GM23338 (cell line): ENCODE measurements at places on chromosomes 5 and 9.

DNA sequence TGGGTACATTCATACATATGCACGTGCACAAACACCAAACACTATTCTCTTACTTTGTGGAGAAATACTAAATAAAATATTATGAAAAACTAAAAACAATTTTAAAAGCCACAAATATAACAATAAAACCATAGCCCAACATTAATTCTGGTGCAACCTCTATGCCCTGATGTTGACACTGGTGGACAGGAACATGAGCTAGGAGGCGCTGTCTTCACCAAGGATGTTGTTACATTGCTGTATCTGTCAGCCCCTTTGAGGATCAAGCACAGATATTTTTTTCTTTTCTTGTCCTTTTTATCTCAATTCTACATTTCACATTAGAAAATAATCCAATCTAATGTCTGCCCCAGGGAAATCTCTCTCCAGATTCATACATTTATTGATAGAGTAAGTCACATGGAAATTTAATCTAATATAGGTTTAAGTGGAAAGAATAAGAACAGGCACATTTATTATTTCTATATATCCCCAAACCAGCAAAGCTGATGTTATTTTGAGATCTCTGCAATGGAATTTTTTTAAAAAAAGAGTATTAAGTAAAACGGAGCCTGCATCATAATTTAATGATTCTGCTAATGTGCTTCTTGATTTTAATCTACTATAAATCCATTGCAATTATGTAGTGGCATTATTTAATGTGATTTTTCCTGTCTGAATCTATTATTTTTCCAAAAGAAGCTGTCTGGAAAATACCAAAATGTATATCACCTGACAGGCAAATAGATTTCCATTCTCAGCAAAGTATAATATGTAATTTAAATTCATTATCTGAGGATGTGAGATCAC lies 716.5 kb downstream of the MTRR start:
- peak; percentile 48 for DNase-seq

GRCh38 chr9:129344641-129345495 lies 166.8 kb upstream of the IER5L start:
- no peak for DNase-seq

DNA sequence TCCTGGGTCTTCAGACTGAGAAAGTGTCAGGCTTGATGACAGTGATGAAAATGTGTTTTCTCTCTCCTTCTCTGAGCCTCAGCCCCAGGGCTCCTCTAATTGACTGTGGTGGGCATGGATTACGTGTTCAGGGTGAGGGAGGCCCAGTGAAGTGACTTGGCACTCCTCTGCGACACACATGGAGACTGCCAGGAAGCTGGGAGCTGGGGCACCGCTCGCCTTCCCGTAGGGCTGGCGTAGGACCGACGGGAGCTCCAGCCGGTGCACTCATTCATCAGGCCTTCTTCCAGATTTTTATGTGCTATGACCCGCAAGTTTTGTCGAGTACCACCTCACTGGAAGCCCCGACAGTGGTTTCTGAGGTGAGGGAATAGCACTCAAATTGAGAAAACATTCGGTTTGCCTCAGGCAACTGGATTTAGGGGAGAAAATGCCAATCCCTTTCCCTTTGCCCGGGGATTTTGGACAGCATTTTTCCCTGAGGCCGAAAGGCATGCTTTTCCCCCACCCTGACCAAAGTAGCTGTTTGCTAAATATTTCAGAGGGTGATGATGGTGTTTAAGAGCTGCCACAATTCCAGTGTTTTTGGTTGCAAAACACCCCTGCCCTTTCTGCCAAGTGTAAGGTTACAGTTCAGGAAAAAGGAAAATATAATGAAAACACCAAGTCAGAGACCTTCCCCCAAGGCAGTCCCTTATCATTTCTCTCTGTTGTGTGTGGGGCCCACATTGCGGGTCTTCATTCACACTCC lies 83.7 kb downstream of the PCSK5 start:
- DNase-seq: no peak

DNA sequence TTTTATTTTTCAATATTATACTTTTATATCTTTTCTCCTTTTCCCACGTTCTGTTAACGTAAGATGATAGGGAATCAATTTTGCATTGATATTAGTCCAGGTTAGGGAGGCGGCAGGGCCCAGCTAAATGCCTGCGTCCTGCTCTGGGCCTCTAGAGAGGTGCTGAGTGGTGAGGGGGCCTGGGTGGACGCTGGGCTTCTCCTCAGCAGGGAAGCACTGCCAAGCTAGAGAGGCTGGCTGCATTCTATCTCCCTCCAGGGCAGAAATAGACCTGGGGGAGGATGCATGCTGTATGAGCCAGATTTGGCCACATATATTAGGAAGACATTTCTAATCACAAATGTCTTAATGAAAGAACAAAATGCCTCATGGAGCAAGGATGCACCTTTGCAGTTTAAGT lies 43.6 kb upstream of the NKX2-5 start:
- DNase-seq: no peak

DNA sequence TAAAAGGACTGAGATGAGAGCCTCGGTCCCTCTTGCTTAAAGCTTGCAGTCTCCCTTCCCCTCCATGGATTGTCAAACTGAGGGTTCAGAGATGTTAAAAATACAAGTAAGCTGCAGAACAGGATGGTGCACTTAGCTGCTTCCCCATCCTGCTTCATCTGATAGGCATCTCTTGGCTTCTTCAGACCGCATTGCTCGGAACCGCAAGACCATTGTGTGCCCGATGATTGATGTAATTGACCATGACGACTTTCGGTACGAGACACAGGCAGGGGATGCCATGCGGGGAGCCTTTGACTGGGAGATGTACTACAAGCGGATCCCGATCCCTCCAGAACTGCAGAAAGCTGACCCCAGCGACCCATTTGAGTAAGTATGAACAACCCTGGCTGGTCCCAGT lies 65.5 kb upstream of the SAP30L start:
- DNase-seq: no peak

GRCh38 chr5:643351-643801 lies 31.2 kb downstream of the CEP72 start:
- no peak for DNase-seq

- peak; percentile 88 for DNase-seq
Measured at GRCh38 chr5:69334793-69335268, 2.2 kb upstream of the CCDC125 start.

DNA sequence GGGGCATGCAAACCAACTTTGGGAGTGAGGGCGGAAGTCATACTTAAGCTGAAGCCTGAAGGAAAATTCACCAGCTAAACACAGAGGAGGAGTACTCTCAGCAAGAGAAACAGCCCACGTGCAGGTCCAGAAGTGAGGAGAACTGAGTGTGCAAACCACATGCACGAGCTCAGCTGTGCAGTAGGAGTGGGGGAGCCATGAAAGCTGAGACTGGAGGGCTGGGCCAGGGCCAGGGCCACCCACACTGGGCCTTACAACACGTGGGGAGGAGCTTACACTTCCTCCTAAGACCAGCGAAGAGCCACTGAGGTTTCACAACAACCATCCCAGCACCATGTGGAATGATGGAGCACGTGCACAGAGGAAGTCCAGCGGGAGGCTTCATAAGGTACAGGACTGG lies 9.3 kb upstream of the WWC1 start:
- DNase-seq: no peak

DNA sequence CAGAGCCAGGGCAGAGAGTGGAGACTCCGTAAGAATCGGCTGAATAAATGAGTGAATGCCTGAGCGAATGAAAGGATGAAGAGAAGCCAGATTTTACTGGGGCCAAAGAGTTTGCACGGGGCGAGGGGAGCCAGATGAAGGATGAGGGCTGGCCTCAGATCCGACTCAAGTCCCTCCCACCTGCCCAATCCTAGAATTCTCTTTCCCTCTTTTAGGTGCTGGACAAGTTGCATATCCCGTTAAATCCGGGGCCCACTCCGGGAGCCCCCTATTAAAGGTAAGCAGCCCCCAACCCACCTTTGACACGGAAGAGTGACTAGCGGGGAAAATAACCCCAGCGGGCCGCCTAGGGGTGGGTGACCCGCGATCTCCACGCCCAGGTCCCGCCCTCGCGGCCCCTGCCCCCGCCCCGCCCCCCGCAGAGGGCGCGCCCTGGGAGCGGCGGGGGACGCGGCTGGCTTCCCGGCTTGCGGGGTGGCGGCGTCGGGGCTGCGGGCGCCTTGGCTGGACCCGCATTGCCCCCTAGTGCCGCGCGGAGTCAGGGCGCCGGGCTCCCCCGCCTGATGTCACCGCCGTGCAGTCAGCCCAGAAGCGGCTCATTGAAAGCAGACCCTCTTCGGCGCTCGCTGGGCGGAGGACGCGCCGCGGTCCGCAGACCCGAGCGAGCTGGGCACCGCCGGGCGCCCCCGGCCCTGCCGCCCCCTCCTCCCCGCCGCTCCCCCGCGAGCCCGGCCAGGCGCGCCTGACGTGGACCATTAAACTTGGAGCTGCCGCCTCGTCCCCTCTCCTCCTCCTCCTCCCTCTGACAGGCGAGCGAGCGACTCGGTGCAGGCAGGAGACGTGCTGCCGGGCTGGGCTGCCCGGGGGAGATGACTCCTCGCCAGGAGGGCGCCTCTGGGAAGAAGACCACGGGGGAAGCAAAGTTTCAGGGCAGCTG lies at the start of gene ADRA1B:
ADRA1B (plus strand) TSS at position 579 of the 937 bp plus-strand sequence. CDS start 424 bp downstream, outside the sequence.
- peak; percentile 86 for DNase-seq

- DNase-seq: no peak
Measured at GRCh38 chr5:158070859-158071258, 211.9 kb upstream of the CLINT1 start.

DNA sequence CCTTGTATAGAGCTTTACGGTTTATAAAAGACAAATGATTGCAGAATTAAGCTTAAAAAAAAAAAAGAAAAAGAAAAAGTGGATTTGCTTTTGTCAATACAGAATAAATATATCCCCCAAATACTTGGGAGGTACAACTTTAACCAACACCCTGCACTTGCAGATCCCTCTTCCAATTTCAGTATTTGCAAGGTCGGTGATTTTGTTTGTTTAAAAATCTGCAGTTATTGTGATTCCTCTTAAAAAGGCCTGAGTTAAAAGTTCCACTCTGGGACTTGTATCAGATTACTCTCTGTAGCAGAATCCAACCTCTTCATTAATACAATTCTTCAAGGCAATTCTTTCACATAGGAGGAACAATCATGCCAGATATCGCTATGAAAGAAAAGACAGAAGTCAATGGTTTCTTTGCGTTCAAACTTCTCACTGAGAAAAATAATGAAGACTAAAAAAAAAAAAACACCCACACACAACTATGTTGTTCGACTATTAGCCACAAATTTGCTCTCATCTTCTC lies 400.9 kb downstream of the EBF1 start:
- DNase-seq: no peak

- DNase-seq: no peak
Measured at GRCh38 chr5:79851391-79851863, 139.6 kb downstream of the MTX3 start.

DNA sequence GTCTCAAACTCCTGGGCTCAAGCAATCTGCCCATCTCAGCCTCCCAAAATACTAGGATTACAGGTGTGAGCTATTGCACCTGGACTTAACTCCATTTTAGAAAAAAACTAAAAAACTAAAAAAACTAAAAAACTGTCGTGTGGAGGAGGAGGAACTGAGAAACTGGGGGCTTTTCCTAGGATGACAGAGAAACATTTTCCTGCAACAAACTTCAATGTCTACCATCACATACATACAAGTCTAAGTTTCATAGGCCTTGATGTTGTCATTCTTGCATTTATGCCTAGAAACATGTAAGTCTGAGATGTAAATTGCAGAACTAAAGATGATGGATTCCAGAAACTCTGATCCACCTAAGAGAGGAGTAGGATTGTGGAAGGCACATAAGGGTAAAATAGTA lies 556.8 kb downstream of the RAB3C start:
- DNase-seq: no peak

DNA sequence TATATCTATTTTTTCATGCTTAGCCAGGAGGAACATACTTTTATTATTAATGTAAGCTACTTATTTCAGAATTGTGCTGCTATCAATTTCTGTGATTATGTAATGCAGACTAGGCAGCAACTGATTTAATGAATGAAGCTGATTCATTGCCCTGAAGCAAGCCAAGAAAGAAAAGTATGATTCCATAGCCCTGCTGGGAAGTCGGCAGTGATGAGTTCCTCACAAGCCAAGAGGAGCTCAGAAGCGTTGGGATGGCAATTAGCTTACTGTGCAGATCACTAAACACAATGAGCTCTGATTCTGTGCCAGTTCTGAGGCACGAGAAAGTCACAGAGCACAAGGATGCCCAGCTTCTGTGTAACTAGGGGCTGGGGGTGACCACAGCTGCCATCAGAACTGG lies 254.3 kb upstream of the KLF9 start:
- DNase-seq: no peak

GRCh38 chr9:32552172-32552872 lies at the start of the genes SMIM27 and TOPORS:
Gene SMIM27 (plus strand): TSS chr9:32552327. CDS start chr9:32552435, 108 bp downstream.
Gene TOPORS (minus strand): TSS chr9:32552586. CDS start chr9:32552436, 150 bp downstream.
- peak; percentile 95 for DNase-seq

- DNase-seq: no peak
Measured at GRCh38 chr5:148808864-148809642, 17.4 kb upstream of the ADRB2 start.

GRCh38 chr9:31321686-31322085 lies 1062.8 kb upstream of the ACO1 start:
- no peak for DNase-seq

DNA sequence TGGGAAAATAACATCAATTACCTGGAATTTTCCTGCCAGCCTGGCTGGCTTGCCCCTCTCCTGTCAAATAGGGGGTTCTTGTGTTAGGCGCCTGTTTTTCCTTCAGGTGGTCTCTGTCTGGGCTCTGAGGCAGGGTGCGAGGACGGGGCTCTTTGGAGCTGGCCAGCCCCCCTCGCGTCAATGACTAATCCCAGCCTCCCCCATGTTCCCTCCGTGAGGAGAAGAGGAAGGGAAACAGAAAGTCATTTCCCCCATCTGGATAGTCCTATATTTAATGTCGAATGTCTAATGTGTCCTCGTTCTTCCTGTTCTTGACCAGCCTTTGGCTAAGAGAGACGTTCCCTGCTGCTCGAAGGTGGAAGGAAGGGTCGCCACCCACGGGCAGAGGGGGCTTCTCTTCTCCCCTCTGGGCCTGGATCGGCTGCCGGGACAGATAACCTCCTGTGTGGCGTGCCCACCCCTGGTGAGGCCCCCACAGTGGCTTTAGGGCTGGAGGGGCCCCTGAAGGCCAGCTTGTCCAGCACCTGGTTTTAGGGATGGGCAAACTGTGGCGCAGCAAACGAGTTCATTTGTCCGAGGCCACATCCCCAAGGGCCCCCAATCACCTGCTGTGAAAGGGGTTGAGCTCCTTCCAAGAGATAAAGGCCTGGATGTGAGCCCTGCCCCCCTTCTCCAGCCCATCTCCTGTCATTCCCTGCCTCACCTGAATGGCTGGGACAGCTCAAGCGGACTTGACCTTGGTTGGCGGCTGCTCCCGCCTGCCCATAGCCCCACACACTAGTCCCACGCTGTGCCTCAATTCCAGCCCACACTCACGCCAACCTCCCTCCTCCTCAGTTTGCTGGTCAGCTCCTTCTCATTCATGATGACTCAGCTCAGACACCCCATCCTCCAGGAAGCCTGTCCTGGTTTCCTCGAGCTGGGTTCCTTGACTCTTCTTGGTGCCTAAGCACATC lies 35.9 kb upstream of the UNC5A start:
- DNase-seq: peak; percentile 60

- peak; percentile 22 for DNase-seq
Measured at GRCh38 chr5:158979749-158980521, 119.8 kb downstream of the EBF1 start.
